H4 (cell line): ENCODE measurements at places on chromosomes 4 and X. TPM values are rescaled to one million over a fixed set of nuclear protein-coding genes. Genes with fewer than 3 reads are reported as not detected.

DNA sequence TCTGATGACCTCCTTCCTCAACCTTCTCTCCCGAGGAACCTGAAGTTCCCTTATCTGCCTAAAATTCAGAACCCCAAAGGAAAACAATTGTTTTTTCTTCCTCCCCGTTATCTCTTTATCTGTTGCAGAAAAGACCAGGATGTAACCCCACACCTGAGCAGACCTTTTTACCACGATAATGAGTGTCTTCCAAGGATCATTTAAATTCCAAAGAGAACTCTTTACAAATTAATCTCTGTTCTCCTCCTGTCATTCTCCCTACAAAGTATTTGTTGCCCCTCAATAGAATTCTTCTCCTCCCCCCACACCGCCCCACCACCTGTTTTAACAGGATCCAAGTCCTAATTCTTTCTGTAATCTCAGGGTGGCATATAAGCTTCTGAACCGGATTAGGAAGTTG lies 78.5 kb upstream of the NLGN4X start:
- no peak for DNase-seq

The AP1AR gene
- 20.1 and 22.9 TPM in 2 replicates for total RNA-seq

The FAM114A1 gene
- total RNA-seq, result 89.3 and 118 TPM in 2 replicates

DNA sequence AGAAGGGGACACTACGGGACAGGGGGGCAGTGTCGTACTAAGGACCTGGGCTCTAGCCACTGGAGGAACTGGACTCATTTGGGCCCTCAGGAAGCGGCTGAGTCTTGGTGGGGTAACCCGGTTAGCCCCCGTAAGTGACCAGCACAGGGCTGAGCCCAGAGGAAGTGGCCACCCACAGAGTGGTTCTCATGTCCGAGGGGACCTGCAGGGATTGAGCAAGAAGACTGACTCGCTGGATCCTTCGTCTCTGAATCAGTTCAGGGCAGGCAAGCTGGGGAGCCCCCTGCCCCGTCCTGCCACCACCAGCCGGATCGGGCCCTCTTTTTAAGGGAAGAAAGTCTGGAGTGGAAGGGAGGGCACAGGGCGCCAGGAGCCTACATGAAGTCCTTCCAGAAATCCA lies 719 bp upstream of the BGN start:
- no peak for DNase-seq

The SORCS2 gene
- total RNA-seq, result 0.02 and 0.08 TPM in 2 replicates

DNA sequence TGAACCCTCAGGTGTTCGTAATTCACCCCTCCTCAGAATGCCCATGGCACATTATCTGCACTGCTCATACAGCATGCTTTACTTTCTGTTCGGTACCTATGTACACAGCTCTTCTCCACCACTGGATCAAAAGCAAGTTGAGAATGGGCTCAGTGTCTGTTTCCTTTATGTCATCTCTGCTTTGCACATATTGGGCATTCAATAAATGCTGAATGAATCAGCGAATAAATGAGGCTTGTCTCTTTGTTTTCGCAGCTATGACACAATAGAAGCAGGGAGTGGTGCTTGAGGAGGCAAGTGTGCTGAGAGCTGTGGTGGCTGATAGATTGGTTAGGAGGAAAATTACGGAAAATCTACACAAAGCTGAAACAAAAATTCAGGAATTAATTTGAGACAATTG lies 109.1 kb upstream of the VMA21 start:
- no peak for DNase-seq

The NLRP2B gene
- not detected in 2 replicates for total RNA-seq

DNA sequence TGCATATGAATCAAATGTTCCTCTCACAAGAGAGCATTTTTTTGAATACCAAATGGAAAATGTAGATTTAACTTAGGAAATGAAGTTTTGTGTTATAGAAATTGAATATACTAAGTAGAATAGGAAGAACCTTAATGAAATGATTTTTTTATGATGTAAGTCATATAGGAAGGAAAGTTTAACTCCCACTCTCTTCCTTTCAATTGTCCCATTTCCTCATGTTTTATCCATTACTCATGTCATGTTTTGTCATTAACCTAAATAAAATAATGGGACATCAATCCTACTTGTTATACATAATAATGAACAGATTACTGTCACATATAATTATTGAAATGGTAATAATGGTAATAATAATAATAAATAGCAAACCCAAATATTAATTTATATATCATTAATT lies 22.7 kb upstream of the SRD5A3 start:
- DNase-seq, result no peak

The GPR173 gene
- 0.72 and 1.7 TPM in 2 replicates for total RNA-seq

DNA sequence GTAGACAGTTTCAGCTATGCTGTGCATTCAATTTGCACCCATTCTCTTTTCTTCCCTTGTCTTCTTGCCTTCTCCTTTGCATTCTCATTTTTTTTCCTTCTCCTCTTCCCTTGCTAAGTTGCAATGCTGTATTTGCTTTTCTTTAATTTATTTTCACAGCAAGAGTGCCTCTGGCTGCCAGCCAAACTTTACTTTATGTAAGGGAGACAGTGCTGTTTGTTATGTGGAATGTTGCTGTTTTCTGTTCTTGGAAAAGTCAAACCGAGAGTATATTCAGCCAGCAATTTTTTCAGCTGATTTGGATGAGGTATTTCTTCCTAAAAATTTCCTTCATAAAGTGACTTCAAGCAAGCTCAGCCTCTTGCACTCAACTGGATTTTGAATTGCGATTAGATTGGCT lies 1293.4 kb downstream of the ARAP2 start:
- DNase-seq, result no peak

DNA sequence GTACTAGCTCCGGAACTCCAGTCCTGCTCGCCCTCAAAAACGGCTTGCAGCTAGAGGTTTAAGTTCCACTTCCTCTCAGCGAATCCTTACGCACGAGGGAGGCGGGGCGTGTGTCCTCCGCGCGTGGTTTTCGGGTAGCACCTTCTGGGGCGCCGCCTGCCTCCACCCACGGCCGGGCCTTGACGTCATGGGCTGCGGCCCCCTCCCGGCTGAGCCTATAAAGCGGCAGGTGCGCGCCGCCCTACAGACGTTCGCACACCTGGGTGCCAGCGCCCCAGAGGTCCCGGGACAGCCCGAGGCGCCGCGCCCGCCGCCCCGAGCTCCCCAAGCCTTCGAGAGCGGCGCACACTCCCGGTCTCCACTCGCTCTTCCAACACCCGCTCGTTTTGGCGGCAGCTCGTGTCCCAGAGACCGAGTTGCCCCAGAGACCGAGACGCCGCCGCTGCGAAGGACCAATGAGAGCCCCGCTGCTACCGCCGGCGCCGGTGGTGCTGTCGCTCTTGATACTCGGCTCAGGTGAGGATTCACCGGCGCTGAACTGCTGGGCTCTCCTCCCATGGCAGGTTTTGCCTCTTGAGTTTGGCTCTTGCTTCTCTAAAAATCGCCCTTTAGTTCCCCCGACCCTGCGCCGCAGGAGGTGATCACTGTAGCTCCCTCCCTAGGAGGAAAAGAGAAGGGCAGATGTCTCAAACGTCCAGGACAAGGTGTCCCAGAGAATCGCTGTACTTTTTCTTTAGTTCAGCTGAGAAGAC lies at the start of gene AREG:
Gene AREG (plus strand): TSS at position 246 of the 752 bp plus-strand sequence. CDS start 210 bp downstream, at position 456.
- peak; percentile 29 for DNase-seq

The VEGFC gene
- 12.2 and 15.1 TPM in 2 replicates for total RNA-seq
